NCI-H2227 treated with DMSO at 0.1 percent for 48 hours (cell line): ENCODE measurements at places on chromosomes 7 and 10.
A peak's percentile ranks its signal among the peaks of the same experiment; 100 is the strongest.

DNA sequence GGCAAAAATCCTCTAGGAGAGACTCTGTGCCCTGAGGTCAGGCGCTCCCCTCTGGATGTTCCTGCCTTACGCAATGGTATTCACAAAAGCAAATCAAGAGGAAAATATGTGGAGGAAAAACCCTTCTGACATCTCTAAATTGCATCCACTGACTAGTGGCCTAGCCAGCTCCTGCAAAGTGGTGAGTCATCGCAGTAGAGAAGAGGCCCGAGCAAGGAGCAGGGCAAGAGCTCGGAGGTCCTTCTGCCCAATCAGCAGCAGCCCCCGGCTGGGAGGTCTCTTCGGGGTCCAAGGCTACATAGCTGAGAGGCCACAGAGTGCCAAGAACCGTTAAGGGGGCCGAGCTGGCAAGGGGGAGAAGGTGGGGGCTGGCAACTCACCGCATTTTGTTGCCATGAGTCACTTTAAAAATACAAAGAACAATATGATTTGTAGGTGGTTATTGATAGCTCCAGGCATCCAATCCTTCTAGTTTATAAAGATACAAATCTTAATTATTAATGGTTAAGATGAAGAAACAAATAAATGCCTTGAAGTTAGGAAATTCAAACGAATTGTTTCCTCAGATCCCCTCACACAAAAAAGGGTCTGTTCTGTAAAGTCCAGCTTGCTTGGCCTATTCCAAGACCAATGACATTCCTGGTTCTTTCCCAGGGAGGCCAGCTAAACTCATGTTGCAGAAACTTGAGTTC lies 161.6 kb downstream of the PKD1L1 start:
- no peak for DNase-seq

DNA sequence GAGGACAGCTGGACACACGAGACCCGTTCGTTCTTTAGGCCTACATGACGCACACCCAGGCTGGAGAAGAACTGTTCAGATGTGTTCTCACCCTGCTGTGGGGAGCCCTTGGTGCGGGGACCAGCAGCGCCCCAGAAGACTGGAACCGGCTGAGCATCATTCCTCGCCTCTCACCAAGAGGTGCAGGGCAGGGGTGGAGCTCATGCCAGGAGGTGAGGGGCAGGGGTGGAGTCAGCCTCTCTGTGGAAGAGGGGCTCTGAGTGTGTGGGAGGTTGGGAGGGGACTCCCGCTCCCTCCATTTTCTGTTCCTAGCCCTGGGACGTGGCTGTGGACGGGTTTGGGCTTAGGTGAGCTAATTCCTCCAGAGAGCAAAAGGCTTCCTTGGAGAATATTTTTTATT lies 66.0 kb upstream of the SHH start:
- no peak for DNase-seq

DNA sequence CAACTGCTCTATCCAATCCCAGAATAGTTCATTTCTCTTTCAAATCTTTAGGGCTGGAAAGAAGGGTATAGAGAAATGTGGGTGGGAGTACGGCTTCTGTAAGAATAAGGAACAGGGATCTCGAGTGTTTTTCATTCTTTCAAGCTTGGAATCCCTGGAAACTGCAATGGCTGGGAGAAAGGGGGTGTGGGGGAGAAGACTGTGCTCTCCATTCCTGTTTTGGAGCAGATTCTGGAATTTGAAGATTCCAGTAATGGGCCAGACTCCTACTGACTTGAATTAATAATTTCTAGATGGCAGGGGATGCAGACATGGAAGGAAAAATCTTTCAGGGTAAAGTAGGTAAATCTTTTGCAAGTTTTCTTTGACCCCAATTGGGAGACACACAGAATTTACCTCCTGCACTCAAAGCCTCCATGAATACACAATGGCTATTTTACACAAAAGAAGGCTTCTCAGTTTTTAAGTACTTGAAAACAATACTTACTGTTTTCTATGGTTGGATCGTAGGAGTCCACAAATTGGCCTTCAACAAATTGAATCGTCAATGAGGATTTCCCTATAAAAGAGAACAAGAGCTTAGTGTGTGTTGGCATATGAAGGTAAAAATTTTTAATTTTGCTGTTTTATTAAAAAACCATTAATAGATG lies 29.1 kb downstream of the RHEB start:
- no peak for DNase-seq

DNA sequence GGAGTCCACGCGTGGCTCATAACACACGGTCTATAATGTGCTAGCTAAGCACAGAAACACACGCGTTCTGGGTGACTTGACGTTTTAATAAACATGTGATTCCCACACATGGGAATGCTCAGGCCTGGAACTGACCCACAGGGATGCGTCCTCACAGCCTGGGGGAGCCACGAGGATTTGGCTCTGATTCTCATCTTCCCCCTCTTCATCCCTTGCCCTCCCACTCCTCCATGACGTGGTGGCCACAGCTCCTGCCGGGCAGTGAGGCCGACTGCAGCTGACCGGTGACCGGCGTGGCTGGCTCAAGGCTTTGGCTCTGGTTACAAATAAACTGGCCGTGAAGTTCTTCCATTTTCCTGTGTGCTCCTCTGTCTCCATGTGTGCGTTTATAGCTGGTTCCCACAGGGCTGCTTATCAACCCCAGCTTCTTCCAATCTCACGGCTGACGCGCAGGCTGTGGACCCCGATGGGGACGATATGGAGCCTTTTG lies 40.9 kb upstream of the KLF6 start:
- no peak for DNase-seq

DNA sequence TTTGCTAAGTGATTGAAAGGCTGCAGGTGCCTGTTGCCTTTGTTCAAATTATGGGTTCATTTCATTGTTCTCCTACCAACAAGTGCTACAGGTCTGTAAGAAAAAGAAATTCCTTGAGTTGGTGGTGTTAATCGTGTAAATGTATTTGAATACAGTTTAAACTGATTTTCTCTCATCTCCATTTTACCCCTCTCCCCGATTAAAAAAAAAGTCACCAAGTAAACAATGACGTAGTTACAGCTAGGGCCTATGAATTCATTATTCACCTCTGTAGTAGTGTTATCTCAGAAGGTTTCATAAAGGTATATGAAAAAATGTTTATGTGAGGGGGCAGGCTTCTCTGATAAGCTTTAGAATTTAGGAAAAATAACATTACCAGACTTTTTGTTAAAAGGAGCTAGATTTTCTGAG lies 1.1 kb downstream of the REEP3 start:
- DNase-seq: no peak

DNA sequence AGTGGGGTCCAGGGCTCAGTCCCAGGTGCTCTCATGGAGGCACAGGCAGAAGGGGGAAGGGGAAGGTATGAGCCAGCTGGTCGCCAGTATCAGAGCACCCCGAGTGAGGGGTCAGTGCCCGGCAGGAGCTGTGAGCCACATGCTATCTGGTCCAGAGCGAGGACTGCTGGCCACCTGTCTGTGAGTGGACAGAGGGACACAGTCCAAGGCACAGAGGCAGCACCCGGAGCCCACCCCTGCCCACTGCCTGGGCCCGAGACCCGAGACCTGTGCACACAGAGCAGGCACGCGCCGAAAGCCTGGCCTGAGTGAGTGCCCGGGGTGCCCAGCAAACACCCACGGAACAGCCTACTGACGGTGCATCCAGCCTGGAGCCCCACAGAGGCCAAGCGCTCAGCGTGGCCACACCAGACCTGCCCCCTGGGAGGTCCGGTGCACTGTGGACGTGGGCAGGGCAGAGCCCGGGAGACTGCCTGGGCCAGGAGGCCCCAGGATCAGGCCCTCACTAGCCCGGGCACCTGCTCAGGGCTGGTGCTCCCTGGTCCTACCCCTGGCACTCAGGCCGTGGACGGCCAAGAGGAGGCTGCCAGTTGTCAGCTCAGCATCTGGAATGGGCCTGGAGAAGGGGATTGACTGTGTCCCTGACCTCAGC lies 29.4 kb downstream of the ADGRA1 start:
- no peak for DNase-seq

DNA sequence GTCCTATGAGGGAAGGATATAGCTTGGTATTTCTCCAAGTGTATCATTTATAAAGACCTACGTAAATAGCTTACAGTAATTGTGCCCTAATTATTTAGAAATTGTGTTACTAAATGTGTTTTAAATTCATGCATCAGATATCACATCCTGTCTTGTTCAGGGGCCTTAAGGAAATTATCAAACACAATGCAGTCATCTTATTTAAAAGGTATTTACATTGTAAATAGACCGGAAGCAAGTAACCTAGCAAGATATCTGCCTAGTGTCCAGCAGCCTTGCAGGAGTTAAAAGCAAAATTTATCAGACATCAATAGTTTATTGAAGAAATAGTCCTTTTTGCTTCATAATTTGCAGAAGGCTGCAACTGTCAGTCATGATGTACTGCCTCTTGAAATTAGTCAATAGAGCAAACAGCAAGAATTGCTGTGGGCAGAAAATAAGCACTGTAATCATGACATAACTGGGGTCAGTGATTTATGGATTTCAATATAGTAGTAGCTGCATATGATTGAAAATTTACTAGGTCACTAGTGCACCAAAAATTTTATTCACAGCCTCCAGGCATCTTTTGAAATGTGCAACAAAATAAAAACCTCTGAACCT lies 23.1 kb downstream of the GLRX3 start:
- DNase-seq: no peak

- no peak for DNase-seq
Observed at GRCh38 chr7:90710466-90710850, 114.3 kb downstream of the CDK14 start.

GRCh38 chr10:112471878-112472487 lies 25.0 kb downstream of the VTI1A start:
- DNase-seq: peak; percentile 11

DNA sequence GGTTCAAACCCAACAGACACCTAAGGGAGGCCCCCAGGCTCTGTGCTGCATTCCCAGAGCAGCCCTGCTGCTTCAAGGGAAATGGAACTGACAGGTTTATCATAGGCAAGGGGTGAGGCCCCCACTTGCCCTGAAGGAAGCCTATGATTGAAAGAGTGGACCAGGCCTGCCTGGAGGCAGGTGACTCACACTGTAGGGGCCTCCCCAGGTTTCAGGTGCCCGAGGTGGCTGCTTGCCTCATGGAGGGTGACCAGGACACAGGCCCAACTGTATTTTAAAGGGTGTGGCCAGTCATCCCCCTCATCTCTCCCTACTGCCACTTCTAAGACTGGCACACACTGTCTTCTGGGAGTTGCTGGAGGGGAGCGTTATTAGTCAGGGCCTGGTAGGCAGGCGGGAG lies 85.4 kb downstream of the ATXN7L1 start:
- DNase-seq: no peak

DNA sequence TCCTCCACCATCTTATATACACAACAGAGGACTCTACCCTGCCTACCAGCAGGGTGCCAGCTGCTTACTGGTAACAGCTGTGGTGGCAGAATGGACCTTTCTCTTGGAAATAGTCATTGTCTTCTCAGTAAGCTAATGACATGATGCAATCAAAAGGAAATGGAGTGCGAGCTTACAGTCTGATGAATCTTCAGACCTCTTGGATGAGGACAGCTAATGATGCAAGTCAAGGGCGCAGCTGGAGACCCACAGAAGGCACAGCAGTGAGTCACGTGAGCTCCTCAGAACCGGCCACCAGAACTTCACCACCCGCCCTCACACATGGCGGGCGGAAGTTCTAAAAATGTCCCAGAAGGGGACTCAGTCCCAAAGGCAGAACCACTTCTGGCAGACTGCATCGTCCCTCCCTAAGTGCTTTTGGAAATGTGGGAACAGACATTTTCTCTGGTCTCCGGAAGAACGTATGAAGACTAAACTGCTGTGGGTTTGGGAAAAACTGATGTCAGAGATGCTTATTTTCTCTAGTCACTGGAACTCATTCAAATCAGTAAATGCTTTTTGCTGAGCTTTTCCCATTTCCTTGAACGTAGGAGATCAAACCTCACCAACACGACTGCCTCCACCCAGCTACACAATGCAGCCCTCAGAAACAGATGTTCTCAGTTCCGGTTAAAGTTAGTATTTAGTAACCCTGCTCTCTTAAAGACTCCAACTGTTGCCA lies 96.4 kb downstream of the FAS start:
- DNase-seq: no peak

DNA sequence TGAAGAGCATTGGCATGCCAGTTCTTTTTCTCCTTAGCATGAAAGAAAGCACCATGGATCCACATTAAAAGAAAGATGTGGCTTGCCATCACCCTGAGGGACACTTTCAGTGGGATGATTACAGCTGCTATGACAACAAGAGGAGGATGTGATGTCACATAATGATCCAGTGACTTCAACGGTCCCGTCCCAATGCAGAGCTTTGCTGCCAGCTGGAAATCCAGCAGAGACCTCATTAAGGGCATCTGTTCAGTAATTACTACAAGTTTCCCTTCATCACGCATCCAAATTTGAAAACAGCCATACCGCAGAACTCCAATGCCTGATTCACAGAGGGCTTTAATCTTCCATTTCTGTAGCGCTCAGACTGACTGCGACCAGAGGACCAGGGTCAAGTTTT lies 206.6 kb downstream of the LSM5 start:
- no peak for DNase-seq

GRCh38 chr7:20085086-20085485 lies 132.1 kb downstream of the MACC1 start:
- no peak for DNase-seq

DNA sequence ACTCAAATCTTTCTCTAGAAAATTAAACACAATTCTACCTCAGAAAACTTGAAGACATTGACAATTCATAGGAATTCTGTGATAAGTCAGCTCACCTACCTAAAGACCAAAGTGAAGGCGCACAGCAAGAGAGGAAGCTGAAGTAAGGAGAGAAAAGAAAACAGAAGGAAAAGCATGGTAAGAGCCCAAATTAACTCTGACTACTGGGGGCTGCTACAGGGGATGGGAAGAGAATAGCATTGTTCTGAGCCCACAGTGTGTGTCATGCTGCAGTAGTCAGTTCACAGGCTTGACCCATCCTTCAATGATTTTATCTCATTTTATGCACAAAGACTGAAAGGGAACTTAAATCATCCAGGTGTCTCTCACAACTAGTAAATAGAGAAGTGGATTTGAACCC lies 111.3 kb downstream of the PTEN start:
- no peak for DNase-seq

- peak; percentile 61 for DNase-seq
Observed at GRCh38 chr7:12386313-12386740, 17.3 kb downstream of the VWDE start.
